ENCODE measurements at places on chromosomes 7 and 10. TPM values are rescaled to one million over a fixed set of nuclear protein-coding genes. Genes with fewer than 3 reads are reported as not detected.
A peak's percentile ranks its signal among the peaks of the same experiment; 100 is the strongest.

The EBLN1 gene
- not detected for total RNA-seq

The TMEM26 gene
- 0.18 TPM for total RNA-seq

GRCh38 chr7:46131916-46132795 lies 211.1 kb upstream of the IGFBP3 start:
- DNase-seq = no peak

DNA sequence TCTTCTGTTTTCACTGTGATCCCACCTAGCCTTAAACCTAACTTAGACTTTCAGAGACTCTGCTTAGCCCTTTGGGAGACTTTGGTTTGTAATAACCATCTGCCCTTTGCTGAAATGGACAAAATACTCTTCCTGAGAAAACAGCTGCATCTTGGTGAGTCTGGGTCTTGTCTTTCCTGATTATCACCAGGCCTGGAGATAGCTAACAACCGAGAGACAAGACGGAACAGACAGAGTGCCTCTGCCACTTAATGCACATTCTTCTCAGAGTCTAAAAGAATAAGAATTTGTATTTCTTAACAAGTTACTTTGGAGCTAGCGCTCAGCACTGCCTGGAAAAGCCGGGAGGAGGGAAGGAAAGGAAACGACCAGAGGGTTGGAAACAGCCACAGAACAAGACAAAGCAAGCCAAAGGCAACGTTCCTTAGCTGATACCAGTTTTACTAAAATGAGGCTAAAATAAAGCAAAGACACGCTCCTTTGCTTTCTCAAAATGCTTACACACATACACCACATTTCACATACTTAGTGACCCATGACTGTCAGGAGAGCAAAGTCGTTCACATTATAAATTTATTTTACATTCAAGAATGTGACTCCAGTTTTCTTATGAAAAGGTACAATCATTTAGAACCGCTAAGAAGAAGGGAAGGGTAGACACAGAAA lies 70.3 kb upstream of the DGKI start:
- DNase-seq = no peak

The SYT15 gene
- total RNA-seq = 1.4 TPM

GRCh38 chr10:126250527-126251310 lies 137.6 kb downstream of the ADAM12 start:
- no peak for DNase-seq

DNA sequence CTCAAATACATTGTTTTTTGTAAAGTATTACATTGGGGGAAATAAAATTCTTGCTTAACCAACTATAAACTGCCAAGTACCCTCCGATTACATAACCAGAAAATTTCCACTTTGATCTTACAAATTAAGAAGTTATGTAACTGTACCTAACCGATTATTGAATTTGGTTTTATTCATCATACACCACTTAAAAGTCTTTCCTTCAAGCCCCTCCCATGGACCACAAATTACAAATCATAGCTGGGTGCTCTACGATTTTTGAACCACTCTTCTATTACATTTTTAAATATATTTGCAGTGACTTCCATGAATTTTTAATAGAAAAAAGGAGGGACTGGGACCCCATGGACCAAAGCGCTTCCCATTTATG lies 630 bp downstream of the ZNF680 start:
- peak; percentile 9 for DNase-seq

GRCh38 chr10:51743146-51743545 lies 43.8 kb upstream of the CSTF2T start:
- no peak for DNase-seq

GRCh38 chr10:104327745-104328645 lies 10.3 kb downstream of the ITPRIP start:
- peak; percentile 87 for DNase-seq

The MEOX2 gene
- total RNA-seq = not detected

DNA sequence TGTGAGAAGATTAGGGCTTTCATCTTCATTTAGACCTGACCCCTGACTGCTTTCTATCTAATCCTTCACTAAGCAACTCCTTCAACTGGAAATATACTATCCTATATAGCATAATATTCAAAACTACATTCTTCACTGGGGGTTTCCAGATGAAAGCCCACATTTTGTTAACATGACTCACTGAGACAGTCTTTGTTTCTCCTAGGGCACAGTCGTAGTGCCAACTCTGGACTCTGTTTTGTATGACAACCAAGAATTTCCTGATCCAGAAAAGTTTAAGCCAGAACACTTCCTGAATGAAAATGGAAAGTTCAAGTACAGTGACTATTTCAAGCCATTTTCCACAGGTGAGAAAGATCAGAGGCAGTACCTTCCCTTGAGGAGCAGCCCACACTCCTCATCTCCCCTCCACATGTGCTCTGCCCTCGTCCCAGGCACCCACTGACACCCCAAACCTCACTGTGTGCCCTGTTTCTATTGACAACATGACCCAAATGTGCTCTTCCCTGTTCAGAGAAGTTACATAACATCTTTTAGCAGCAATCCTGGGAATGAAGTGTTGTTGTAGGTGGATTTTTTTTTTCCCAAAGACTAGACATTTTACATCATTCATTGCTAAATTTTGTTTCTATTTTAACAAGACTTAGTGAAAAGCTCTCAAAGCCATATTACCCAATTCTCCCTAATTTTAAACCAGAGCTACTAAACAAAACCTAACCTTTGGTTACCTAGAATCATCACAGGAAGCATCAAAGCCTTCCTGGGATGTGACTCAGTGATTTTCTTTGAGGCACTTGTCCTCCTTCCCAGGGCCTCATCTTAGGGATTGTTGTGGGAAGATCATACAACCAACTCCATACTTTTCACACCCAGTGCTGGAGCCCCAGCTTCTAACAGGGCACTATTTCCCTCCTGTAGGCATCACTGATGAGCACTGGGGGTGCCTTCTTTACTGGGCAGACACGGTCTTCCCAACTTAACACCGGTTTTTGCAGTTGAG lies 10.7 kb downstream of the CYP2E1 start:
- no peak for DNase-seq

Data from astrocyte (in vitro differentiated cells and primary cell).